ENCODE measurements at places on chromosomes 2 and 18. TPM values are rescaled to one million over a fixed set of nuclear protein-coding genes. Genes with fewer than 3 reads are reported as not detected.

TEKT4 gene
- polyA plus RNA-seq: not detected

DSC3 gene
- 0.04 TPM for polyA plus RNA-seq

LIMS3 gene
- 0.61 TPM for polyA plus RNA-seq

SH2D6 gene
- polyA plus RNA-seq: not detected

NLRC4 gene
- 0.19 TPM for polyA plus RNA-seq

UGT1A10 gene
- polyA plus RNA-seq: not detected

RAB12 gene
- 62.9 TPM for polyA plus RNA-seq

IL1RN gene
- 0.34 TPM for polyA plus RNA-seq

DNA sequence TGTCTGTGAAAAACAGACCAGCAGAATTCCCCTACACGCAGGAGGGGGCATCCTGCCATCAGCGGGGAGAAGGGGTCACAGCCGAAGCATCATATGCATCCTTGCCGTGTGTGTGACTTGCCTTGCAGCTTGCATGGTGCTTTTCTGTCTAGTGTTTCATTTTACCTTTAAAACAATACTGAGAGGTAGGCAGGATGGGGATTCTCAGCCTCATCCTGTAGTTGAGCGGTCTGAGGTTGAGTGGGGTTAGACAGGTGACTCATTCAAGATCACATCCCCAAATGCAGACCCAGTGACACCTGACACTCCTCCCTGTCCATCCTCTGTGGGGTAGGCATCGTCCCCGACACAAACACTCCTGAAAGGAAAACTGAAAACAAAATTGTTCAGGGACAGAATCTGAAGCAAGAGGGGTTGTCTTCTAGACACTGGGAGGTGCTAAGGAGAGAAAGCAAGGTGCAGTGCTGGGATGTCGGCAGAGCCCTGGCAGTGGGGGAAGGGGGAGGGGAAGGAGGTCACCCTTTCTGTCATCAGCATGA lies 7.9 kb downstream of the ARL4C start:
- no peak for DNase-seq

DNA sequence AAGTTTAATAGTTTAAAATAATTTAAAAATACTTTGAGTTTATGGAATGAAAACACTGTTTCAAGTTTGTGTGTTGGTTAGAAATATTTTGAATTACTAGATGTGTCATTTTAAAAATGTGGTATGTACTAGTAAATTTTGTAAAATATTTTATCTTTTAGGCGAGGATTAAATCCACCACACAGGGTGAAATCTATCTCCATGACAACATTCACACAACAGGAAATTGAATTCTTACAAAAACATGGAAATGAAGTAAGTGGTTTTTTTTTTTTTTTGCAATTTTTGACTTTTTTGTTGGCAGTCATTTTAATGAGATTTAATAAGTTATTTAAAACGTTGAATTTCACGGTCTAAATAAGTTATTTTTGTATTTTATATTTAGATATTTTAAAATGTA lies 19.4 kb downstream of the AGFG1 start:
- no peak for DNase-seq

- no peak for DNase-seq
Measured at GRCh38 chr2:50754514-50754913, 277.4 kb downstream of the NRXN1 start.

DNA sequence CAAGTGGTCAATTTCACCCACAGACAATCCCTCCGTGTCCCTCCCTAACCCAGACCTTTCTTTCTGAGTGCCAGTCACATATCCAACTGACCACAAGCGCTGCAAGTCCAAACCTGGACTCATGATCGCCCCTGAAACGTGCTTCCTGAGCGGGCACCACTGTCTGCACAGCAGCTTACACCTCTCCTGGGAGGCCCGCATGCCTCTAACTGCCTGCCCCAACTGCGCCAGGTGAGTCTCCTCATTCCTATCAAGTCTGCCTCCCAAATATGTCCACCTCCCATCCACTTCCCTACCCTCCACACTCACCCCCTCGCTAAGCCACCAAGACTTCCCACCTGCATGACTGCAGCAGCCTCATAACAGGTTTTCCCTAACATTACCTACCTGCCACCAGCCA lies 33.4 kb downstream of the COL4A4 start:
- no peak for DNase-seq

DNA sequence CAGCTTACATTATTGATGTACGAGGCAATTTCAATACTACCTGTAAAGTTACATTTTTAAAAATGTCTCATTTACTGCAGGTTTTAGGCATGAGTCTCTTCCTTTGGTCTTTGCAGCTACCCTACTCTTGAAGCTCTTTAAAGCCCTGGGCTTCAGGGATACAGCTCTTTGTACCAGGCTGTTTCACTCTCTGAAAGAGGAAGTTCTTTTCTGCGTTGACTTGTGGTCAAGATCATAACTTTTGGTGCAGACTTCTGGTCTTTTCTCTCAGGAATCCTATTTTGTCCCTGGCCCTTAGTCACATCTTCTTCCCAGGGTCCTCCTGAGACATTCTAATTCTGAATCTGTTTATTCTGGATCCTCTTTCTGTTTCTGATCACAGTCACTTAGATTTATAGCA lies 16.6 kb upstream of the HRH4 start:
- no peak for DNase-seq

GRCh38 chr18:9433671-9434121 lies 41.6 kb upstream of the RALBP1 start:
- no peak for DNase-seq

DNA sequence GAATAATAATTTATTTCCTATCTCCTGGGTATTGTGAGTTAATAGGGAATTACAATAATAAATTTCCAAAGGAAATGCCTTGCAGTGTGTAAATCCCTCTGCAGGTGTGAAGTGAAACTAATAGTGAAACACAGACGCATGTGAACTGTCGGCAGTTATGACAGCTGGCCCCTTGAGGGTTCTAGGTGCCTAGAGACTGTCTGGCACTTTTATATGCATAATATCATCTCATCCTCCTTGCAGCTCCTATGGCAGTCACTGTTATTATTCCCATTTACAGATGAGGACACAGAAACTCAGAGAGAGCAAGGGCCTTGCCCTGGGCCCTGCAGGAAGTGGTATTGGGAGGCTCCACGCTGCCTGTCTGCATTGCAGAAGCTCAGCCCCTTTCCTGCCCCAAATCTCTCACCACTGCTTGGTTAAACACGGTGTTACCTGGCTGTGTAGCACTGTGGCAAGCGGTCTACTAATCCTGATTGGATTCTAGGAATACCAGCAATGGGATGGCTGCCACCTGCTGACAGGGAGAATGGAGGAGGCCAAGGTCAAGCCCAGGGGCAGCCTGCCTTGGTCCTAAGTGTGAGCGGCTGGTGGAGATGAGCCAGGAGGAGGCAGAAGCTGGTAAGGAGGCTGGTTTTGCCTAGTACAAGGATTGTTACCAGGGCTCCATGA lies 32.8 kb upstream of the ACKR3 start:
- no peak for DNase-seq

DNA sequence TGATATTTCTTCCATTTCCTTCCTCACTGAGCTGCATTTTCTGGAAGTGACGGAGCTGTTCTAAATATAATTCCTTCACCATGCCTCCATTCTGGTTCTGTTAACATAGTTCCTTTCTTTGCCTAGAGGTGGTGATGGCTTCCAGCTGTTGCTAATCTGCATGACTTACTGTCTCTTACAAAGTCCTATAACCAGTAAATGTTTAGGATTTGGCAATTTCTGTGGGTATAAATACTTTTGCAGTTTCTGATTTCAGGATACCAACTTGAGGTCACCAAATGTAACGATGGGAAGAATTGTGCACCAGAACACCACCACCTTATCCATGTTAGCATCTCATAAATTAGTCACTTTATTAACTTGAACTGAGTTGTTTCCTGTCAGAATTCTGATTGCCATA lies 101.7 kb upstream of the FN1 start:
- no peak for DNase-seq

- DNase-seq: no peak
Measured at GRCh38 chr2:168024459-168024858, 222.9 kb downstream of the STK39 start.

DNA sequence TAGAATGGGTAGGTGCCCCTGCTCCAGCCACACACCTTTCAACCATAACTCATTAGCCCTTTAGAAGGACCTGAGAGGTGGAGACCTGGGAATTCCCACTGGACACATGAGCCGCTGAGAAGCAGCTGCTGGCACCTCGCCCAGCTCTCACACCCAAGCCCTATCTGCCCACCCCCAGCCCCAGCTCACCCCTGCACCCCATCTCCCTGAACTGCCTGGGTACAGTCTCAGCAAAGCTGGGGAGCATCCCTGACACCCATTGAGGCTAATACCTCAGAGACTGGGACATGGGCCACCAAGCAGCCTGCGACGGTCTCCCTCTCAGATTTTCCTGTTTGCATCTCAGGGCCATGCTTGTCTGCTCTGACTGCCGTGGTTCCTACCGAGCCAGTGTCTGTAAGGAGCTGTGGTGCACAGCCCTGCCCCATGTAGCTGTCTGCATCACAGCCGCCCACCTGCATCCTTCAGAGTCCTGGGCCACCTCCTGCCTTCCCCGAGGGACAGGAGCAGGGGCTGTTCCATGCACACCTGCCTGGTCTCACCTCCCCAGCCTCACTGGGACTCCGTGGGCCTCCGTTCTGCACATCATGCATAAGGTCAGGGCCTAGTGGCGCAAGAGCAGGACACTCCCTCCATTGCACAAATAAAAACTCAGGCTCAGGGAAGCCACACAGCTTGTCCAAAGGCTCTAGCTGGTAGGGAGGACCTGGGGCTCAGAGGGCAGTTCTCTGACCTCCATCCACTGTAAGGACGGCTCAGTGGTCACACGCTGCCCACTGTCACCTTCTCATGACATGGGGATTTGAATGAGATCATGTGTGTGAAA lies 90.0 kb downstream of the SEPTIN10 start:
- no peak for DNase-seq

DNA sequence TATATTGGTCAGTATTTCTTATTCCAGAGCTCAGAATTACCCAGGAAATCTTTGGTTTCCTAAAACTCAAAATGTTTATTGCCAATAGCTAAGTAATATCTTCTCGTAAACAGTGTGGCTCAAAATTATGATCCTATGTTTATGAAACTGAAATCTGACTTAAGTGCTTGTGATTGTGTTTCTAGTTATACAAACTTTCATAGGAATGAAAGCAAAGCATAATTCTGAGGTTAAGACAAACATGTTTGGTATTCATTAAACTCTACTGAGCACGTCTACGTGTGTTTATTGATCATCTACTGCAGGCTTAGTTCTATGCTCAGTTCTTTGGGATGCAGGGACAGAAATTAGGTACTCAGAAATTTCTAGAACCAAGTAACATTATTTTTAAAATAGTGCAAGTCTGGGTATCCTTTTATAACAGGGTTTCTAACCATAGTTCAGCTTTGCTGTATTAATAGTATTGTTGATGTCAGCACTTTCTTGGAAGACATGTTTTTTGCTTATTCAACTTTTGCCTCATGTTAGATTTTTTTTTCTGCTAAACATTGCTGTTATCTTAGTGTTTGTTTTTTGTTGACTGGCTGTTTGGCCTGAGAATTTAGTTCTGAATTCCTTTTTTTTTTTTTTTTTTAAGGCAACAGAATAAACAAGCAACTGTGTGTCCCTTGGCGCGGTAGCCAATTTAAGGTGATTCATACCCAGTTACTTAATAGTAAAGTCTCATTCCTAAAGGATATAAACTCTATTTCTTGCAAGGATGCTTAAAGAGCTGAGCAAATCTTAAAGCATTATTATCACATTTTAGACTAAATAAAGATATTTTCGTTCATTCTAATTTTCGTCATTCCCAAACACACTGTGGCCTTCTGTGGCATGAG lies 31.3 kb downstream of the PTPRM start:
- DNase-seq: no peak

DNA sequence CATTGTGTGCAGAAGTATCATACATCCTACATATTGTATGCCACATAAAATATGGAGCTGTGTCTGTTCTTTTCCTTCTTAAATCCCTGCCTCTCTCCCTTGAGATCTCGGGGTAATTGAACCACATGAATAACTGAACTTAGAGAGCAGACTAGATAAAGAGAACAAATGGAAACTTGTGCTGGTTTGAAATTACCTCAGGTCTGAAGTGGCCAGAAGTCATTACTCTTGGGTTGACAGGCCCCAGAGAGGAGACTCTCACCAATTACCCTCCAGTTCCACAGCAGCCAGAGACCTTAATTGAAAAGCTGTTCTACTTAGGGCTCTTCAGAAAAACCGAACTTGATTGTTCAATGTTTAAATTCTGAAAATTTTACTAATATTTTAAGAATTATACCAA lies 5.0 kb upstream of the ADAM17 start:
- DNase-seq: no peak

GRCh38 chr2:231115651-231116050 lies 9.2 kb downstream of the HTR2B start:
- DNase-seq: no peak

GRCh38 chr2:2590141-2590540 lies 259.1 kb upstream of the MYT1L start:
- DNase-seq: no peak

- no peak for DNase-seq
Measured at GRCh38 chr18:74994502-74995418, 214.2 kb downstream of the PTGR3 start.

- DNase-seq: no peak
Measured at GRCh38 chr2:29477186-29477585, 362.0 kb downstream of the CLIP4 start.

- no peak for DNase-seq
Measured at GRCh38 chr18:45764000-45764686, 40.2 kb downstream of the SLC14A1 start.

GRCh38 chr18:26546875-26547645 lies 1.3 kb downstream of the KCTD1 start:
- DNase-seq: peak; percentile 34

DNA sequence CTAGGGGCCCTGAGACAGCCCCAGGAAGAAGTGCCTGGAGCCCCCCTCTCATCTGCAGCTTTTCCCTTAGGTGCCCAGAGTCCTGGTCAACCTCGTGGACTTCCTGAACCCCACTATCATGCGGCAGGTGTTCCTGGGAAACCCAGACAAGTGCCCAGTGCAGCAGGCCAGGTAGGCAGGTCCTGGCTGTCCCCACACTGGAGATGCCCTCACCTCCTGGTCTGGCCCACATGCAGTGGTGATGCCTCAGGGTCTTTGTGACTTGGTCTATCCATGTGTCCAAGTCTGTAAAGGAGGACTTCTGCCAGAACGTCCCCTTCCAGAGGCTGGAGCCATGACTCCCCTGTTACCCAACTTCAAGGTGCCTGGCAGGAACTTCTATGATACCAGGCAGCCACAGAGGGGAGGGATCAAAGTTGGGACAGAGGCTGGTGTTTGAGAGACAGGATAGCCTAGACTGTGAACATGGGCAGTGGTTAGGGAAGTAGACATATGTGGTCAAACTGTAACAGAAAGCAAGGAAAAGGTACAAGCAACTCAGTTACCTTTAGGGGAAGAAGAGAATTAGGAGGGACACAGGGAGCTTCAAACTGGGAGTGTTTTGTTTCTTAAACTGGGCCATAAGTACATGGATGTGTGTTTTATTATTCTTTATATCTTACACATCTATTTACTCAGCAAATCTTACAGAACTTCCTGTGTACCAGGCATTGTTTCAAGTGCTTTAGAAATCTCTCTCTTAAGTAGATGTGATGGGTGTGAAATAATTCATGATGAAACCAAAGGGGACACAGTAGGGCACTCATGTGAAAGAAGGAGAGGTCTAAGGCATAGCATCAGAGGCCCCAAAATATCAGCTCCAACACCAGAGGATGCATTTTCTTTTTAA lies 107.1 kb downstream of the PLB1 start:
- no peak for DNase-seq
